ENCODE measurements at places on chromosomes 1 and 21. TPM values are rescaled to one million over a fixed set of nuclear protein-coding genes. Genes with fewer than 3 reads are reported as not detected.

The PLPP3 gene
- total RNA-seq, result 20.9 TPM

The BRDT gene
- total RNA-seq, result not detected

The SETSIP gene
- total RNA-seq, result not detected

The IGFN1 gene
- not detected for total RNA-seq

The TAF1A gene
- total RNA-seq, result 4.4 TPM

The IL12RB2 gene
- total RNA-seq, result not detected

The TMEM200B gene
- 1.8 TPM for total RNA-seq

The NES gene
- 360 TPM for total RNA-seq

The TPTE gene
- total RNA-seq, result not detected

The TRIM17 gene
- not detected for total RNA-seq

The ATXN7L2 gene
- total RNA-seq, result 3.2 TPM

The WDR64 gene
- not detected for total RNA-seq

The TRNP1 gene
- total RNA-seq, result 230 TPM

The SPRR1A gene
- not detected for total RNA-seq

The CRNN gene
- not detected for total RNA-seq

The BSND gene
- total RNA-seq, result not detected

The CD1B gene
- total RNA-seq, result not detected

The CADM3 gene
- total RNA-seq, result 0.30 TPM

The RNU1-2 gene
- not detected for total RNA-seq

The BMP8A gene
- not detected for total RNA-seq

The GPR153 gene
- 0.73 TPM for total RNA-seq

The DIP2A gene
- 21.1 TPM for total RNA-seq

The MRPL37 gene
- 155 TPM for total RNA-seq

The CNR2 gene
- not detected for total RNA-seq

The UTS2 gene
- not detected for total RNA-seq

The ATP5PB gene
- 347 TPM for total RNA-seq

The TDRD10 gene
- 2.6 TPM for total RNA-seq

The SPRR2D gene
- not detected for total RNA-seq

The GABPA gene
- 17.5 TPM for total RNA-seq

The NPPB gene
- not detected for total RNA-seq
